ENCODE measurements at places on chromosomes 16 and 17.

GRCh38 chr16:82694239-82694874 lies 67.6 kb downstream of the CDH13 start:
- no peak for DNase-seq

- no peak for DNase-seq
These were observed 5.2 kb upstream of the RAI1 start for GRCh38 chr17:17675925-17676534.

DNA sequence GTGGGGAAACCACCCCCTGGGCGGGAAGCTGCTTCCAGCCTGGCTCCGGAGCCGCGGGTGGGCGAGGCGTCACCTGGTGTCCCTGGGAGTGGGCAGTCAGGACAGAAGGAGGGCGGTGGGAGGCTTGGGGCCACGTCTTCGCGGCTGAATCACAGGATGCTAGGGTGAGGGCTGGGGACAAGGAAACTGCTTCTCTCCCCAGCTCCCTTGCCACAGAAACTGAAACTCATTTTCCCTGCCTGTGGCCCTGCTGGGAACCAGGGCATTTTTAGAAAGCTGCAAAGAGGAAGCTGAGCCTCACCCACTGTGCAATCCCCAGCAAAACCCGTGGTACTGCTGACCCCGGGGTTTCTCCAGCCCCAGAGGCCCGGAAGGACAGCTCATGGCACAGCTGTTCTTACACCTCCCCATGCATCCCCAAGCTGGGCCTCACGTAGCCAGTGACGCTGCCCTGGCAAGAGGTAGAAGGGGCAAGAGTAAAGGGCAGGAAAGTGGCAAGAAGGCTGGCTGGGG lies 8.2 kb downstream of the RHBDF2 start:
- DNase-seq: peak; percentile 43

- no peak for DNase-seq
These were observed 263.8 kb downstream of the HS3ST3A1 start for GRCh38 chr17:13337864-13338371.

GRCh38 chr16:5020551-5020950 lies 13.2 kb downstream of the NAGPA start:
- DNase-seq: no peak

DNA sequence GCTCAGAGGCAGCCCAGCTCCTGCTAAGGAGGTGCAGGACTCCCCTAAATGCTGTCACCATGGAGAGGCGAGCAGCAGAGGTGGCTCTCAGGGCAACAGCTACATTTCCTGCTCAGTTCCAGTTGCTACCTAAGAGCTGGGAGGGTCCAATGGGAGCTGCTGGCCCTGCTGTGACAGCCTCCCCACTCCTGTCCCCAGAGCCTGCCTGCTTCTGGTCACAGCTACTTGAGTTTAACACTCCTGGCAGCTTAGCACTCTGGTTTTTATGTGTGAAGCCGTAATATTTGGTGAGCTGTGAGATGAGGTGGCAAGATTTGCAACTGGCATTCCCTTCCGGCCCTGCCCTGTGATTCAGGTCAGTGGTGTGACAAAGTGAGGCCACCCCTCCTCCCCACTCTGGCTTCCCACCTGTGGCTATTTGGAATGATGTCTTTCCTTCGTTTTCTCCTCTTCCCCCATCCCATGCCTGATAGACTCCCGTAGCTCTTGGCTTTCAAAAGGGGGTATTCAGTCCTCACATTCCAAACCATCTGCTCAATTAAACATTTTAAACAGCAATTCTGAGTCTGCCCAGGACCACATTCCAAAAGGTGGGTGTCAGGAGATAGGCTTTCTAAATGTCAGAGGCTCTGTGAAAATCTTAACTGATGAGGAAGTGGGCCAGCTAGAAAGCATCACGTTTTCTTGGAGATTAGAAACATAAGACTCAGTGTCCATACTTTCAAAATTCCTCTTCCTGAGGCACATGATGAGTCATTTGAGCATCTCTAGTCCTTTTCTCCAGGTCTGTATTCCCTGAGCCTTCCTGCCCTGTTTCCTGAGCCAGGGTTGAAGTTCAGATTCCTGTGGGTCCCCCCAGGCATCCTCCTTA lies 42.6 kb upstream of the SKAP1 start:
- no peak for DNase-seq
